ENCODE measurements at places on chromosomes 7 and 10. TPM values are rescaled to one million over a fixed set of nuclear protein-coding genes. Genes with fewer than 3 reads are reported as not detected.
A peak's percentile ranks its signal among the peaks of the same experiment; 100 is the strongest.

Gene CTTNBP2
- total RNA-seq = 29.6 TPM

Gene CYP3A7
- total RNA-seq = not detected

DNA sequence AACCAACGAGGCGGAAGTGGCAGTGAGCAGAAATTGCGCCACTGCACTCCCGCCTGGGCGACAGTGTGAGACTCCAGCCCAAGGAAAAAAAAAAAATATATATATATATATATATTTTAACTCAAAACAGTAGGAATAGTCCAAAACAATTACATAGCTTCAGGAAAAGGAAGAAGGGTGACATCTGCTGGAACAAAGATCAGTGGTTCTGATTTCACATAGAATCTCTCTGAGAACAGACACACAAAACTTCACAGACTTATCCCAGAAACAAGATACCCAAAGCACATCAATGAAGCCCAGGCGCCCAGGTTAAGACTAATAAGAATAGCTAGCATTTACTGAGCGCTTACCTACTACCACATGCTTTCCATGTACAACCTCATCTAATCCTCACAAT lies 45.0 kb downstream of the DNMBP start:
- H3K27me3 ChIP-seq = no peaks in the 10 kb centered on the region
- peaks cover 2% of the 10 kb centered on the region for H3K36me3 ChIP-seq
- no peaks in the 10 kb centered on the region for H3K4me1 ChIP-seq
- H3K4me3 ChIP-seq = no peak overlapping the region

Gene FAM25C
- not detected for total RNA-seq

Gene FAM25A
- not detected for total RNA-seq

Gene PTF1A
- total RNA-seq = not detected

Gene HGF
- 20.7 TPM for total RNA-seq

- H3K4me3 ChIP-seq = no peak overlapping the region
- no peaks in the 10 kb centered on the region for H3K4me1 ChIP-seq
- DNase-seq = no peak
- no peaks in the 10 kb centered on the region for H3K27me3 ChIP-seq
- H3K27ac ChIP-seq = no peak overlapping the region
These were observed 131.7 kb downstream of the SLC16A9 start for GRCh38 chr10:59577984-59578383.

- H3K27ac ChIP-seq = no peak overlapping the region
- DNase-seq = no peak
- H3K36me3 ChIP-seq = no peaks in the 10 kb centered on the region
- no peaks in the 10 kb centered on the region for H3K4me1 ChIP-seq
- H3K27me3 ChIP-seq = no peaks in the 10 kb centered on the region
- no peak overlapping the region for H3K4me3 ChIP-seq
These were observed 43.7 kb downstream of the KCNMA1 start for GRCh38 chr10:77593771-77594470.

Gene SIRT1
- 21.7 TPM for total RNA-seq

- H3K27ac ChIP-seq = no peak overlapping the region
- H3K36me3 ChIP-seq = no peaks in the 10 kb centered on the region
- H3K4me3 ChIP-seq = no peak overlapping the region
- no peaks in the 10 kb centered on the region for H3K4me1 ChIP-seq
- no peaks in the 10 kb centered on the region for H3K27me3 ChIP-seq
These were observed 20.3 kb downstream of the CHAT start for GRCh38 chr10:49634069-49634660.

DNA sequence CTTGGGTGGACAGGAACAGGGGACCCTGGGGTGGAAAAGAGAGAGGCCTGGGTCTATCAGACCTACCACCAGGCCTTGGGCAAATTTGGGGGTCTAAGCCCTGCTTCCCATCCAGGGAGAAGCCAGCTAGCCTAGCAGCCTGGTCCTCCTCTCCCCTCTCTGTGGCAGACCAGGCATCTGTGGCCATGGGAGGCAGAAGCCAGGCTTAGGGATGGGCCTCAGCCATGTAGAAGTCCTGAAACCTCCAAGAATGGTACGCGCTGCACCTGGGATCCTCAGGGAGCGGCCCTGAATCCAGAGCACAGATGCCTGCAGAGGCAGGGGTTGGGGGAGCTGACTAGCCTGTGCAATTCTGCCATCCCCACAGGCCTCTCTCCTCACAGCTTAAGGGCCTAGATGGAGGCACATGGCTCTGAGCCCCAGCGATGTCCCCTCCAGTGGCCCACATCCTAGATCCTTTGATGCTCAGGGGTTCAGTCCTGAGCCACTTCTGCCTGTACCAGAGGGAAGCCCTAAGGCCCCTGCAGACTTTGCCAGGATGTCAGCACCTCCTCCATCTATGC lies 21.2 kb downstream of the GRID1 start:
- H3K36me3 ChIP-seq = no peaks in the 10 kb centered on the region
- peak; percentile 31 for DNase-seq
- H3K4me3 ChIP-seq = no peak overlapping the region
- H3K27me3 ChIP-seq = no peaks in the 10 kb centered on the region
- no peaks in the 10 kb centered on the region for H3K4me1 ChIP-seq

DNA sequence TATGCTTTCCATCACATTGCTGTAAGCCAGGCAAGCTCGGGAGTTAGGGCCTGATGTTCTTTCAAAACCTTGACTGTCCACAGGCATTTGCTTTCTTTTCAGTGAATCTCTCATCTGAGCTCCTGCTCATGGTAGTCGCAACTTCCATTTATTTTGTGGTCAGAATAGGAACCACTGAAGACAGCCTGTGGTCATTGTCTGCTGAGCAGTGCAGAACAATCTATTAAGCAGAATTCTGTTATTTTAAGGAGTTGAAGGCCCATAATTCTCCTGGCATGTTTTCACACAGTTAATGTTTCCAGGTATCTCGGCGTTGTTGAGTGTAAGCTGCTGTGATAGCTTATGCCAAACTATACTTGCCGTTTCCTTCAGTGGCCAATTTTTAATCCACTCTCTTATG lies 491.1 kb upstream of the AKR1E2 start:
- no peak overlapping the region for H3K4me3 ChIP-seq
- no peaks in the 10 kb centered on the region for H3K27me3 ChIP-seq
- H3K4me1 ChIP-seq = no peaks in the 10 kb centered on the region
- no peaks in the 10 kb centered on the region for H3K36me3 ChIP-seq

DNA sequence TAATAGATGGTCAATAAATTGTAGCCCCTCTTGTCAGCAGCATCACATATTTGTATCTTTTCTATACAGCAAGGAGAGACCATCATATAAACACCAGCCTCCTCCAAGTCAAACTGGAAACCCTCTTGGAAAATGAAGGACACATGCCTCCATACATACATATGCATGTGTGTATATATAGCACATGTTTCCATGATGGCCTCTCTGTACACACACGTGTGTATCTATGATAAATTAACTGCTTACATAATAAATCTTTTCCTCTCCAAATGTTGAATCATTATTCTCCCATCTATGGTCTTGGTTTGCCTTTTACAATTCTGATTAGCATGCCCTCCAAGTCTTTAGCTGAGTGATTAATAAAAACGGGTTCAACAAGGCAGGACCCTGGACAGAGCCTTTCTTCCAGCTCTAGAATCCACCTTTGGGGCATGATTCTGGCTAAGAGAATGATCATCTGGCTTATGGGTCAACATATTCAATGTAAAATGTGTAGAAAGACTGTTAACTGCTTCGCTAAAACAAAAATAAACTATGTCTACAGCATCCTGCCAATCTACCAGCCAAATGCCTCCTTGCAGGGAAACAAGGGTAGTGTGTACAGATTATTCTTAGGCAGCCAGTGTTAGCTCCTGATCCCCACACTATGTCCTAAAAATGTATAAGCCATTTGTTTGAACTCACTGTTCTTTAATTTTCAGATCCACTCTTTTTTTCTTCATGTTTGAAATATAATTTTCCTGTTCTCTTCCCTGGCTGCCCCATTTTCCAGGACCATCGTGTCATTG lies 70.0 kb downstream of the CRTAC1 start:
- no peak for DNase-seq
- H3K4me3 ChIP-seq = no peak overlapping the region
- H3K36me3 ChIP-seq = no peaks in the 10 kb centered on the region
- H3K27ac ChIP-seq = no peak overlapping the region
- no peaks in the 10 kb centered on the region for H3K4me1 ChIP-seq

- H3K27me3 ChIP-seq = no peaks in the 10 kb centered on the region
- H3K4me3 ChIP-seq = peak overlapping the region; percentile 84
- H3K27ac ChIP-seq = peak overlapping the region; percentile 84
- no peaks in the 10 kb centered on the region for H3K4me1 ChIP-seq
- no peaks in the 10 kb centered on the region for H3K36me3 ChIP-seq
These were observed 739 bp downstream of the CASP7 start for GRCh38 chr10:113680190-113681111.

GRCh38 chr10:110137142-110137545 lies 70.3 kb upstream of the MXI1 start:
- DNase-seq = no peak
- no peaks in the 10 kb centered on the region for H3K27me3 ChIP-seq
- H3K4me3 ChIP-seq = no peak overlapping the region
- H3K27ac ChIP-seq = no peak overlapping the region
- no peaks in the 10 kb centered on the region for H3K36me3 ChIP-seq

- peaks cover 22% of the 10 kb centered on the region for H3K36me3 ChIP-seq
- H3K27me3 ChIP-seq = no peaks in the 10 kb centered on the region
- no peaks in the 10 kb centered on the region for H3K4me1 ChIP-seq
- H3K4me3 ChIP-seq = no peak overlapping the region
- DNase-seq = no peak
These were observed 146.0 kb downstream of the MYOF start for GRCh38 chr10:93336110-93336509.

GRCh38 chr7:108313086-108313485 lies 143.2 kb downstream of the NRCAM start:
- no peak overlapping the region for H3K4me3 ChIP-seq
- H3K4me1 ChIP-seq = no peaks in the 10 kb centered on the region
- no peak for DNase-seq
- no peaks in the 10 kb centered on the region for H3K27me3 ChIP-seq
- H3K27ac ChIP-seq = no peak overlapping the region

GRCh38 chr7:103877565-103877964 lies 111.9 kb downstream of the RELN start:
- no peak overlapping the region for H3K27ac ChIP-seq
- H3K36me3 ChIP-seq = no peaks in the 10 kb centered on the region
- DNase-seq = no peak
- no peaks in the 10 kb centered on the region for H3K4me1 ChIP-seq
- H3K4me3 ChIP-seq = no peak overlapping the region

Gene IGFBP3
- 200 TPM for total RNA-seq

- peak within 1 kb of the TSS; percentile 23 for H3K27ac ChIP-seq
- H3K4me3 ChIP-seq = peak within 1 kb of the TSS; percentile 23
- no peaks in the 10 kb centered on the region for H3K27me3 ChIP-seq
- H3K4me1 ChIP-seq = peaks cover 2% of the 10 kb centered on the region
These were observed at the start of gene HOXA3 for GRCh38 chr7:27151931-27152815. Gene HOXA3 (minus strand): TSS chr7:27152583. CDS start chr7:27110640, 41,943 bp downstream.
